ENCODE measurements at places on chromosomes 11 and 22.

DNA sequence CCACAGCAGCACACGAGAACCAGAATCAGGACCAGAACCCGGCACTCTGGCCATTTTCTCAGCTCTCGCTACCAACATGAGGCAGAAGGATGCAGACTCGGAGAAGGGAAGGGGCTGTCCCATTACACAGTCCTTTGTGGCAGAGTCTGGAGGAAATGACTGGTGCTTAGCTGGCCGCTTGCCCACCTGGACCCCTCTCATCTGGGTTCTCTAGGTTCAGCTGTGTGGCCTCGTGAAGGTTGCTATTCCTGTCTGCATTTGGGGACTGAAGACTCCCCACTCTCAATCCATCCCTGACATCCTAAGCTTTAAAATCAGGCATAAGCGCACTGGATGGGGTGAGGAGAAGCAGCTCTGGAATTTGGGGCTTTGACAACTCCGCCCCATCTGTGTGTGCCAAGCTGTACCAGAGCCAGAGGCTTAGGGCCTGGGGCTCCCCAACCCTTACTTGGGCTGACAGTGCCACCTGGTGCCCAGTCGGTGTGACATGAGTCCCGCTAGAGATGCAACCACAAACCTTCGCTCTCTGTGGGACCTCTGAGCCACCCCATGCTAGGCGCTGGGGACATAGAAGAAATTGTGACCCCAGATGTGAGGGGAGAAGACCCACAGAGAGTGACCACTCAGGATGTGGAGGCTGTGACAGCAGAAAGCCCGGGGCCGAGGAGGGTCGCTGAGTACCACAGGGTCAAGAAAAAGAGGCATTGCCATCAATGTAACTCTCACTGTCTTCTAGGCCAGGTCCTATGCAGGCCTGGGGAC is 35.8 kb upstream of the FCHSD2 start:
- H3K27ac ChIP-seq: peak overlapping the region; percentile 56
- H3K4me3 ChIP-seq: no peak overlapping the region
- peaks cover 31% of the 10 kb centered on the region for H3K4me1 ChIP-seq
- H3K27me3 ChIP-seq: no peaks in the 10 kb centered on the region
- DNase-seq: peak; percentile 92

GRCh38 chr11:46285594-46286033 is 8.2 kb downstream of the CREB3L1 start:
- H3K4me1 ChIP-seq: peaks cover 21% of the 10 kb centered on the region
- H3K27ac ChIP-seq: peak overlapping the region; percentile 44
- peak overlapping the region; percentile 5 for H3K4me3 ChIP-seq
- H3K36me3 ChIP-seq: no peaks in the 10 kb centered on the region
- DNase-seq: no peak

DNA sequence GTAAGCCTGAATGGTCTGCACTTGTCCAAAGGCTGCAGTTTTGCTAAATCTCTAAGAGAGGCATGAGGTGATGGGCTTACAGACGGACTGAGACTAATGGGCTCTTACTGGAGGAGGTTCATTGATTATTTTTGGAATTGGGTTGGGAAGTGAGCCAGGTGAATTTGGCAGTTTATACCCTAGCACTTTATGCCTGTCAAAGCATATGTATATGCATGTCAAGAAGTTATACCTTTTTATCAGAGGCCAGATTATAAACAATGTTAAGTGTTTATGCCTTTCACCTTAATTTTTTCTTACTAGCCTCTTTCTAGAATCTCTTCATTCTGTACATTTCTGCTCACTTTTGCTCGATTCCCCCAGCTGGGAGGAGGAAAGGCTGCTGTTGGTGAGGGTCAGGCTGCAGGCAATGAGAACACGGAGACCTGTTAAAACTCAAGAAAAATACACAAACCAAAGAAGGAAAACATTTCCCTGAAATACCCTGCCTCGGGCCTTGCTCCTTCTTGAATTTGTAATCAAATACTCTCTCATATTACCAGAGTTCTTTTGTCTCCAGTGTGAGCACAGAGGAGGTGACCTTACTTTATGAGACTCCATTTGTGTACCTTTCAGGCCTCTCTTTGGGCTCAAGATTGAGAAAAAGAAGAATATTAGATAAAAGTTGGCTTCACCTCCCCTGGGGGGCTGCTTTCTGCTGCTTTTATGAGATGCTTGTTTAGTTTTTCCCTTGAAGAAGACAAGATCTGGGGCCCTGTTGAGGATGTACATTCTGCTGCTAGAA is 19.6 kb downstream of the NAT10 start:
- no peaks in the 10 kb centered on the region for H3K4me1 ChIP-seq
- peaks cover 97% of the 10 kb centered on the region for H3K36me3 ChIP-seq
- no peaks in the 10 kb centered on the region for H3K27me3 ChIP-seq

- peaks cover 33% of the 10 kb centered on the region for H3K4me1 ChIP-seq
- H3K27ac ChIP-seq: no peak overlapping the region
- DNase-seq: no peak
- H3K36me3 ChIP-seq: peaks cover 36% of the 10 kb centered on the region
- H3K27me3 ChIP-seq: no peaks in the 10 kb centered on the region
Observed at GRCh38 chr11:44611088-44611487, 45.6 kb downstream of the CD82 start.

- H3K4me1 ChIP-seq: peaks cover 36% of the 10 kb centered on the region
- no peaks in the 10 kb centered on the region for H3K27me3 ChIP-seq
- H3K27ac ChIP-seq: peak overlapping the region; percentile 93
- no peak for DNase-seq
- peak overlapping the region; percentile 95 for H3K4me3 ChIP-seq
Observed at GRCh38 chr11:27505781-27506180, 788 bp downstream of the LIN7C start.

- peak; percentile 74 for DNase-seq
- no peaks in the 10 kb centered on the region for H3K36me3 ChIP-seq
- peak overlapping the region; percentile 9 for H3K27ac ChIP-seq
- no peak overlapping the region for H3K4me3 ChIP-seq
- peaks cover 33% of the 10 kb centered on the region for H3K27me3 ChIP-seq
Observed at GRCh38 chr11:69918231-69918937, 99.2 kb upstream of the FGF3 start.

GRCh38 chr11:48083421-48083820 is 103.1 kb downstream of the PTPRJ start:
- no peaks in the 10 kb centered on the region for H3K27me3 ChIP-seq
- H3K4me3 ChIP-seq: no peak overlapping the region

- H3K27me3 ChIP-seq: no peaks in the 10 kb centered on the region
- DNase-seq: no peak
- H3K4me3 ChIP-seq: no peak overlapping the region
- peaks cover 7% of the 10 kb centered on the region for H3K4me1 ChIP-seq
- H3K36me3 ChIP-seq: no peaks in the 10 kb centered on the region
- no peak overlapping the region for H3K27ac ChIP-seq
Observed at GRCh38 chr11:115321605-115322289, 182.5 kb downstream of the CADM1 start.

GRCh38 chr22:37920126-37920525 is 14.0 kb downstream of the MICALL1 start:
- peaks cover 87% of the 10 kb centered on the region for H3K36me3 ChIP-seq
- H3K27ac ChIP-seq: no peak overlapping the region
- DNase-seq: no peak
- no peak overlapping the region for H3K4me3 ChIP-seq
- H3K4me1 ChIP-seq: no peaks in the 10 kb centered on the region
- H3K27me3 ChIP-seq: no peaks in the 10 kb centered on the region

DNA sequence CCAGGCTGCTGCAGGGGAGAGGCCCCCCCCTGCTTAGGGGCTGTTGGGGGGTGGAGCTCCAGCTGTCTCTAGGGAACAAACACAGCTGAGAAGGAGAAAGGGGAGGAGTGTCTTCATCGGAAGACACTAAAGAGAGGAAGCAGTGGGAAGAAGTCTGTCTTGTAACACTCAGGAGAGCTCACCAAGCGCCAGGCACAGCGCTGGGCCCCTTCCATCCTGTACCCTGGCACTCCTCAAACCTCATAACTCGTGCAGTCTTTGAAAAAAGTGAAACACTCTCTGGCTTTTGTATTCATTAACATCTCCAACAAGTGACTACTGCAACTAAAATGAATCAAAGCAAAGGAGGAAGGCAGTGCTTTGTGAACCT is 67.4 kb upstream of the PRDM11 start:
- no peaks in the 10 kb centered on the region for H3K36me3 ChIP-seq
- no peak overlapping the region for H3K4me3 ChIP-seq
- no peak overlapping the region for H3K27ac ChIP-seq

DNA sequence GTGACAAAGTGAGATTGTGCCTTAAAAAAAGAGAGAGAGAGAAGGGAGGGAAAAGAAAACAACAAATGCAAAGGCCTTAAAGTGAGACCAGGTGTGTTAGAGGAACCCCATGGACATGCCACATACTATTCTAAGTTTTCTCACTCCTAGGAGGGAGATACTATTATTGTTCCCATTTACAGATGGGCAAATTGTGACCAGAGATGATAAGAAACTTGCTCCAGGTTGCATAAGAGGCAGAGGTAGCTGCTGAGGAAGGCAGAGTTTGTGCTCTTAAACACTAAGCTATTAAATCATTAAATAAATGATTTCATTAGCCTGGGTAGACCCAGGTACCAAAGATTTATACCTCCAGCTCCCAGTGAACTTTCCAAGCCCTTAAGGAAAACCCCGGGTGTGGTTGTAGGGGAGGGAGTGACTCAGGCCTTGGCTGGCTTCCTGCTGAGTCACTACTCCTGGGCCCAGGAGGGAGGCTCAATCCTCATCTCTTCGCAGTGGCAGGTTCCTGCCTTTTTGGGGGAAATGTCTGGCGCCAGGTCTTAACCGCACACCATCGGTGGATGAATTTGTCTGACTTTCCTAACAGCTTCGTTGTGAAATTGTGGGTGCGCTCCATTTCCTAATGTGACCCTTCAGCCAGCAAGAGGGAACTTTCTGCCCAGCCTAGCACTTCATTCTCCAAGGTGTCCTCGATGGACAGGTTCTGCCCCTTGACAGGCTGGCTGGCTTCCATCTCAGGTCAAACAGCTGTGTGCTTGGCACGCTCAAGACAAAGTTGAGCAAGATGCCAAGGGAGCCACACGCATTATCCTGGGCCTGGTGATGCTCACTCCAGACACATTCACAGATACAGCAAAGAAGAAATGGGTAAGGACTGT is 33.4 kb upstream of the PTPRJ start:
- H3K4me1 ChIP-seq: peaks cover 20% of the 10 kb centered on the region
- no peak overlapping the region for H3K27ac ChIP-seq
- no peak overlapping the region for H3K4me3 ChIP-seq
- no peaks in the 10 kb centered on the region for H3K36me3 ChIP-seq
- DNase-seq: peak; percentile 86

- peaks cover 5% of the 10 kb centered on the region for H3K4me1 ChIP-seq
- H3K4me3 ChIP-seq: no peak overlapping the region
- no peaks in the 10 kb centered on the region for H3K36me3 ChIP-seq
- no peaks in the 10 kb centered on the region for H3K27me3 ChIP-seq
- no peak for DNase-seq
Observed at GRCh38 chr11:2713661-2714462, 14.1 kb upstream of the KCNQ1OT1 start.

DNA sequence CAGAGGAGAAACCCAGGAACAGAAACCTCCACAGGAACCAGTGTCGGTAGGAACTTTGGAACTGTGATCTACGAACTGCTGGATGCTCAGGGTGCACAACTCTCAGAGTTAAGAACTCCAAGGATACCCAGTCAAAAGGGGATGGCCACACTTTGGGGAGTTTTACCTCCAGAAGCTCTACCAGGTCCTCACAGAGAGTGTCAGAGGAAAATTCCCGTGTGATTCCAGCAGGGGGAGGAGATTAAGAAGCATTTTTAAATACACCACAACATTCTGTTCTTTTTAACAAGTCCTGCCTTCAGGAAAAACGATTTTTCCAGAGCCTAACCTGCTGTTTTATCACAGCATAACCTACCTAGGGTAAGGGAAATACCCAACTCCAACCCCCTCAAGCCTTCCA is 104.0 kb downstream of the SOX6 start:
- H3K4me1 ChIP-seq: no peaks in the 10 kb centered on the region
- DNase-seq: no peak
- H3K27ac ChIP-seq: no peak overlapping the region
- H3K27me3 ChIP-seq: no peaks in the 10 kb centered on the region
- H3K4me3 ChIP-seq: no peak overlapping the region

GRCh38 chr11:124315052-124315451 is 1.3 kb upstream of the OR8D1 start:
- no peak overlapping the region for H3K27ac ChIP-seq
- H3K4me3 ChIP-seq: no peak overlapping the region
- H3K4me1 ChIP-seq: no peaks in the 10 kb centered on the region
- no peaks in the 10 kb centered on the region for H3K27me3 ChIP-seq
- DNase-seq: no peak
